ENCODE measurements at places on chromosomes 1 and 21.

GRCh38 chr1:156922986-156923669, 2.7 kb downstream of the LRRC71 start:
- DNase-seq: no peak

DNA sequence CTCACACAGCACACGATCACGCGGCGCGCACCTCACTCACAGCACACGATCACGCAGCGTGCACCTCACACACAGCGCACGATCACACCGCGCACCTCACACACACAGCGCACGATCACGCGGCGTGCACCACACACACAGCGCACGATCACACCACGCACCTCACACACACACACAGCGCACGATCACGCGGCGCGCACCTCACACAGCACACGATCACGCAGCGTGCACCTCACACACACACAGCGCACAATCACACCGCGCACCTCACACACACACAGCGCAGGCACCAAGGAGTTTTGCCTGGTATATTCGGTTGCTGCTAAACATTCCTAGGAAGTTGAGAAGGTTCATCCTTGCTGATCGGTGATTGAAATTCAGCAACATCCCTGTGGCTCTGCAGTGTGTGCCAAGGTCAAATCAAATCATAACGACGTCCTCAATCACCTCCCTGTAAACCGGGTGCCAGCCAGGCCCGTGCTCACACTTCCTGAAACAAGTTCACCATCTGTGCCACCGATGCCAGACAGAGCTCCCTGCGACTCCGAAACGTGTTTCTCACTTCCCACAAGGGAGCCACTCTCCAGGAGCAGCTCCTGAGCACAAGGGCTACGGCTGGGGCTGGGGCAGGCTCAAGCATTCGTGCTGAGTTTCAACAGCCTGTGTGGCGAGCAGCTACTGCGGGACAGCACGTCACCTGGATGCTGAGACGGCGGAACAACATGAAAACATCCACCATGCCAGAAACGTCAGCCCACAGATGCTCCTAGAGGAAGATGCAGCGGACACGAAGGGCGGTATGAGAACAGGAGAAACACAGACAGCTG, 30.2 kb downstream of the WDR4 start:
- DNase-seq: no peak

- no peak for DNase-seq
Measured at GRCh38 chr1:25917996-25918395, 11.8 kb upstream of the STMN1 start.

DNA sequence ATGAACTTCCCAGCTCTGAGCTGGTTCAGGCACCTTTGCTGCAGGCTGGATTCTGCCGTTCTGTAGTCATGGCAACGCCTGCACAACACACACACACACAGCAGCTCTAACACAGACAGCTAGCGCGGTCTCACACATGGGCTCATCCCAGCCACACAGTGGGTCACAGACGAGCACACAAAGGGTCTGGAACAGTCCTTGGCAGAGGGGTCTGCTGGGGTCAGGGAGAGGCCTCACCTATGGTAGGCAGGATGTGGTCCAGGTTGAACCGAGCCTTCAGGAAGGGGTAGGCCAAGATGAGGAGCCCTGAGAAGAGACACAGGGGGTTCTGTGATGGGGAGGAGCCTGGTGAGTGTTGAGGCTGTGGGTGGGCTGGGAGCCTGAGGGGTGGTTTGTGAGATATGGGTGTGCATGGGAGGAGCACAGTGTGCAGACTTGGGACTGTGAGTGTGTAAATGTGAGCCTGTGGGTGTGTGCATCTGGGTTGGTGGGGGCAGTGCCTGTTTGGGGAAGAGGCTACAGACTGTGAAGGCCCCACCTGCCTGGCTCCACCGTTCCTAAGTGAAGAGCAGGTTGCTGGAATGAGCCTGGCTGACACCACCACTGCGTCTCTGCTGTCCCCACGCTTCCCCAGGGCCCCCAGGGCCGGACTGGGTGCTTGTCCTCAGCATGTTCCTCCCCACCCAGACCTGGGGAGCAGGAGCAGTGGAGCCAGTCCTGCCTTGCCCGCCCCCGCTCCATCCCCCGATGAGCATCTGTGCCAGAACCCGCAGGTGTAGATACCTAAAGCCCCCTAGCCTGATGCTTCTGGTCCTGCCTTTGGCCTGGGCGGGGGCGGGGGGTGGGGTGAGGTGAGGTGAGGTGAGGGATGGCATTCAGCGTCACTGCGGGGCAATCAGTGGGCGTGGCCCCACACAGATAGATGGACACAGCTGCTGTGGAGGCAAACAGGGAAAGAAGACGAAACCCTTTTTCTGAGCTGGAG, 1.5 kb downstream of the KNCN start:
- DNase-seq: no peak

GRCh38 chr1:199684686-199685273, 342.7 kb upstream of the NR5A2 start:
- peak; percentile 55 for DNase-seq

- DNase-seq: no peak
Measured at GRCh38 chr1:240084337-240084736, 7.3 kb upstream of the FMN2 start.

DNA sequence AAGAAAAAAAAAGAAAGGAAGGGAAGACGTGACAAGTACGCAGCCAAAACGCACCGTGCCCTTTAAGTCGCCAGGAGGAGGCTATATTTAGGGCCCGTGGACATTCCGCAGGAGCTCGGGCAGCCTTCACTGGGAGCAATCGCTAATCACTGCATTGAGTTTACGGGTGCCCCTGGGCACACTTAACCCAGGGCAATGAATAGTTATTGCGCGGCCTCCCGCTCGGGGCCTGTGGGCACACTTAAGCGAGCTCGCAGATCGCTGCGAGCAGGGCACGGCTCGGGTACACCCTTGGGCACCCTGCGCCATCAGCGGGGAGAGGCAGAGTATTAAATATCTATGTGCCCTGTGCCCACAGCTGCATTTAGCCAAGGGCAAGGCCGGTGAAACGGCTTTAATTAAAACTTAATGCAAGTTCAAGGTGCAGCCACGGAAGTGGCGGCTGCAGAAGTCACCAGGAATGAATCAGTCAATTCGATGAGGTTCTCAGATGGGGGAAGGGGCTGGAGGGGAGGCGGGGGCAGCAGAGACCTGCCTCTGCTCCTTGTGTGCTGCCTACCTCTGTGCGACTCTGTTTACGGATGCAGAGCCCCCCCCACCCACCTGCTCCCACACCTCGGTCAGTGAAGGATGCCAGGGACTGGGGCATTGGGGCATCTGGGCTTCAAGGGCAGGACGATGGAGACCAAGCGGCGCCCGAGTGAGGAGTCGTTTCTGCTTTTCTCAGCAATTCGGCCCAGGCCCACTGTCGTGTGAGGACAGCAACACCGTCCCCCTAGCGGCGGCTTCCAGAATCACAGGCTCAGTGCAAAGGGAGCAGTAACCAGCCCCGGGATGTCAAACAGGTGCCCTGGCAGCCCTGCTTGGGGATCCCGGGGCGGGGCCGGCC, 51.8 kb upstream of the TARDBP start:
- DNase-seq: peak; percentile 81

DNA sequence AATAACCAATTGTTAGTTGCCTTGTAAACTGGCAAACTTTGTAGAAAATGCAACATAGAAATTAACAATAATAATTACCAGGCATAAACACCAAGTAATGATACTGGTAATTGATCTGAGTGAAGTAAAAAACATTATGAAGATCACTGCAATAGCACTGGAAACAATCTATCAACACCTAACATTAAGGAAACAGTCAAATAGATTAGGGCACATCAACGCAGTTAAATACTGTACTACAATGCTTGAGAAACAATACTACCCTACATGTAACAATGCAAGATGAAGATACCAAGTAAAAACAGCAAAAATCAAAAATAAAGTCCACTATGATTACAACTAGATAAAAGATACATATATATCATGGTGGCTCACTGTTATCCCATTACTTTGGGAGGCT, 16.6 kb downstream of the SYDE2 start:
- DNase-seq: no peak

DNA sequence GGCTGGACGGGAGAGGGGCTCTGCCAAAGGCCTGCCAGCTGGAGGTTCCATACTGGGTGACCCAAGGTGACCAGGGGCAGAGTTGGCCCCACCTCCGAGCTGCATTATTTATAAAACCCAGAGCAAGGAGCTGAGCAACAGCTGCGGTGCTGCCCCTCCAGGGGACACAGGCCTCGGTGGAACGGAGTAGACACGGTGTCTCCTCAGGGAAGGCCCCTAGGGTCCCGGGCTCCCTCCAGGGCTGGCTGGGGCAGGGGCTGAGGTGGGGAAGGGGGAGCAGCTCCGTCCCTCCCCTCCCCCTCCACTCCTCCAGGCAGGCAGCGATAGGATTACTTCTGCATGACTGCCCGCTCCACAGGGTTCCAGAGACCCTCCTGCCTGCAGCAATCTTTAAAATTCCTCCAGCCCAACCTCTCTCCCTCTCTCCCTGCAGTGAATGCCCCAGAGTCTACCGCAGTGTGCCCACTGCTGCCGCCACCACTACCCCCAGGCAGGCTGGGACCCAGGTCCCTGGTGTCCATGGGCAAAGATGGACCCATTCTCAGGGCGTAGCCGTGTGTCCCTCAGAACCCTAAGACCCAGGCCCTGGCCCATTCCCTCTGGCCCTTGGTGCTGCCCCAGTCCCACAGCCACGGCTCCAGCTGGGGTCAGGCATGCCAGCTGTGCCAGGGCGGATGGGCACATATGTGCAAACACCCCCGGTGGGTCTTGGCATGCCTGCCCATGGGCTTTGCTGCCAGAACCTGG, 10.8 kb downstream of the AHDC1 start:
- DNase-seq: no peak

DNA sequence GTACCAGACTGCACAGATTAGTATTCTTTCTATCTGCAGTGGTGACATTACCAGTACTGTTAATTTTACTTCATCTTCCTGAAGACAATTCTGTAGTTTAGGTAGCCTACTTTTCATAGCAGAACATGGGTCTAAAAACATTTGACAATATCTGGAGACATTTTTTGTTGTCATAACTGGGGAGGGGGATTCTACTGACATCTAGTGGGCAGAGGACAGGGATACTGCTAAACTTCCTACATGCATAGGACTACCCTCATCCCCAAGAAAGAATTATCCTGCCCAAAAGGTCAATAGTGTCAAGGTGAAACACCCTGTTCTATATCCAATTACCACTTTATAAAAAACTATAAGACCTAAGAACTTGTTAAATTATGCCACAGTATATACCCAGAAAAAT, 3.4 kb upstream of the ARHGAP29 start:
- DNase-seq: peak; percentile 39

Measured in NCI-H446 (cell line).